Fibroblast of villous mesenchyme (primary cell): ENCODE measurements at places on chromosomes 2 and 18. TPM values are rescaled to one million over a fixed set of nuclear protein-coding genes. Genes with fewer than 3 reads are reported as not detected.

GRCh38 chr18:44709307-44710126 is 28.8 kb downstream of the SETBP1 start:
- peak; percentile 48 for DNase-seq

- DNase-seq: no peak
These were observed 79.3 kb downstream of the RBM43 start for GRCh38 chr2:151182396-151182795.

DNA sequence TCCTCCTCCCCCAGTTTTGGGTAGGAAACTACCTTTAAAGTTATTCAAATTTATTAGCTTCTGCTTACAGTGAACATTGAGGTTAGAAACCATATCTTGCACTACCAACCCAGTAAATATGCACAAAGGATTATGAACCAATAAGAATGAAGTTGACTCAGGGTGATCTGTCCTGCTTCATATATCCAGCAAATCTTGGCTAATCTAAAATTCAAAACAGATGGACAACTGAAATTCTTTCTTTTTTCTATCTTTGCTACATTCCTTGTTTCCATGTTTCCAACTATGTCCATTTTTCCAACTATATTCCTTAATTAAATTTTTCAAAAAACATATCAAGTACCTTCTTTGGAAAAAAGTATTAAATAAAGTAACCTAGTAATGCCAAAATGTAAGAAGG is 149.3 kb downstream of the FAM124B start:
- peak; percentile 41 for DNase-seq

GRCh38 chr2:74002505-74003421 is 18.1 kb downstream of the TET3 start:
- DNase-seq: peak; percentile 86

DNA sequence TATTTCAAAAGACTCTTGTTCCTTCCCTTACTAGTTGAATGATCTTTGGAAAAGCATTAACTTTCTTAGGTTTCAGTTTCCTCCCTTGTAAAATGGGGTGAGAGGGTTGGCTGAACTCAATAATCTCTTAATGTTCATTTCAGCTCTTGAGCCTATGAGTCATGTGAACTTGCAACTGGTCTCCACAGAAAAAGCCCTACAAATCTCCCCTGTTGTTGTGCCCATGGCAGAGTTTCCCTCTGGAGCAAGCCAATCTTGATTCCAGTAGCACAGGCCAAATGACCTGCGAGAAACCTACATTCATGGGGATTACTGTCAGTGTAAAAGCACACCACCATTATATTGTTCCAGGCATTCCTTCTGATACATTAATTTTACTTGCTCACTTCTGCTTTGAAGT is 388.9 kb downstream of the ALK start:
- peak; percentile 17 for DNase-seq

Gene DNER
- 0.32 and 0.86 TPM in 2 replicates for total RNA-seq
